NCI-H1092 (cell line): ENCODE measurements at places on chromosomes 5 and 9.

DNA sequence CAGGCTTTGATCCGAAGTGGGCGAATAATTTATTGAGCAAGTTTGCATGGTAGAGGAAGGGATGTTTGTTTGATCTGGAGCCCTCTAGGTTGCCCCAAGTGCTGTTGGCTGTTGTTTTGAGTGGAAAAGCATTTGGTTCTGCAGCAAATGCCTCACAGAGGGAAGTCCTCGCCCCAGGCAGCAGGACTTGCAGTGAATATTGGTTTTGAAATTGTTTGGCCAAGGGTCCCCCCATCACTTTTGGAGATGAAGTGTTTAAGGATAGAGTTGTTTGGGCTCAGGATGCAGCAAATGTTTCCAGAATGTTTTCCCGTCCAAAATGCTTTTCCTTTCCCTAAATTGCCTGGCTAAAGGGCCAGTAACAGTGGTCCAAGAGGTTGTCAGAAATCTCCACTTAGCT, 3.1 kb downstream of the JADE2 start:
- DNase-seq, result no peak

DNA sequence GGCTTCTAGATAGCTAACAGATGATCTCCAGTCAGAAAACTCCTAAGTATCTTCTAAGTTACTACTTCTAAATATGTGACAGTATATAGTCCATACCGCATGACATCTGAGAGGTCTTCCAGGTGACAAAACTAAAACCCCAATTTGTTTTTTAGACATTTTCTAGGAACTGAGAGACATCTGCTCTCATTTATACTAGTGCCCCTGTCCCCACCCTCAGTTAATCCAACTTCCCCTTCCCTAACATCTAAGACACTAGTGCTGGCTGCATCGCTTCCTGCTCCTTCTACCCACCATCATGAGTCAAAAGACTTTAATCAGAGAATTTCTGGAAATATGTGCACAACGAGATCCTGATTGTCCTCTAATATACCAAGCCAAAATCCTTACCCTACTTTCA, 37.9 kb downstream of the FBXW11 start:
- no peak for DNase-seq

GRCh38 chr5:16467363-16468219, 2.0 kb upstream of the ZNF622 start:
- DNase-seq, result no peak

DNA sequence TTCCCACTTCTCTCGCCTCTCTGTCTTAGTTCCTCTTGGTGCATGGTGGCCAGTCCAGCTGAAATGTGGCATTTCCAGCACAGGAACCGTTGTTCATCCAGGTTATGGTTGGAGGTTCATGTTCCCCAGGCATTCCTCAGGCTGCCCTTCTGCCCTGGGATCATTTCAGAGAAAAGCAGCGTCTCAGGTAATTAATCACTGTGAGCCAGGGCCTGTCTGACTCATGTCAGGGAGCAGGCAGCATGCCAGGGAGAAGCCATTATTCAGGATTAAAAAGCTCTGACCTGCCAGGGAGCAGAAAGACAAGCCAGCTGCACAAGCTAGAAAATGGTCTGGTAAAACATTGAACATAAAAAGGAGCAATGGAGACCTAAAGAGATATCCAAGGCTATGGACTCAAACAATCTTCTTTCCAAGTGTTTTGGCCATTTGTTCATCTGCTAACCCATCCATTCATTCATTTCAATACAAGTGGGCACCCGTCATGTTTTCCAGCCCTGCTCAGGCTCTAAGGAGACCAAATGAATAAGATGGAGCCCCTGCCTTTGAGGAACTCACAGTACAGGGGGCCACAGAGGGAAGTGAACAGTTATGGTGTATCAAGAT, 241.4 kb downstream of the DRD1 start:
- DNase-seq, result no peak

GRCh38 chr5:1805736-1806135, 4.5 kb downstream of the NDUFS6 start:
- no peak for DNase-seq

- DNase-seq, result no peak
These were observed 105.7 kb upstream of the FAM120A start for GRCh38 chr9:93345643-93346230.

DNA sequence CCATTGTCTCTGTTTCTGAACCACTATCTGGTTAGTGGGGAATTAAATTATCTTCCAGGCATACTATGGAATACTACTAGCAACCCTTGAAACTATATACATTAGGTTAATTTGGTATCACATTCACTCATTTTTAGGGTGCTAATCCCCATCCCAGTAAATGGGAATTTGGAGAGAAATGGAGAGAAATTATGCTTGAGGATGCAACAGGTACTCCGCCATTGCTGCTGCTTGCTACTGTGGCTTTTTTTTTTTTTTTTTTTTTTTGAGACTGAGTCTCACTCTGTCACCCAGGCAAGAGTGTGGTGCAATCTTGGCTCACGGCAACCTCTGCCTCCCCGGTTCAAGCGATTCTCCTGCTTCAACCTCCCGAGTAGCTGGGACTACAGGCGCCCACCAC, 66.1 kb downstream of the AK8 start:
- DNase-seq, result no peak

DNA sequence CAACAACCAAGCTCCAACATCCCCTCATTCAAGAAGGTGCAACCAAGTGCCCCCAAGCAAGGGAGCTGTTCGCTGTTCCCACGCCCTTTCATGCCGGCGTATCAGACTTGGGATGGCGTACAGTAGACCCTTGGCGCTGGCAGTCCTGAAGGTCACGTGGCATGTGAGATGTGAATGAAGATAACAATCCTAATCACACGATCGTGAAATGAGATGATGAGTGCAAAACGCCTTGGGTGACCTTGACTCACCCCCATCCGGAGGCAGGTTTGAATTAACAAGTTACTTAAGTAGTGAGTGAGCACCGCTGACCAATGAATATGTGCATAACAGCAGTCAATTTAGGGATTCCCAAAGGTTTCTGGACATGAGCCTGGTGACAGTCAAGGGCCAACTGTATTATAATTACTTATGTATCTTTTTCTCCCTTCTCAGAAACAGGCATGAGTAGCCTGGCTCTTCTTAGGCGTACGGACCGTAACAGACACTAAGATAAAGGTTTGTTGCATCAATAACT, 150.2 kb downstream of the TTLL11 start:
- no peak for DNase-seq

GRCh38 chr5:162487528-162488525, 420.3 kb downstream of the GABRG2 start:
- DNase-seq, result no peak

DNA sequence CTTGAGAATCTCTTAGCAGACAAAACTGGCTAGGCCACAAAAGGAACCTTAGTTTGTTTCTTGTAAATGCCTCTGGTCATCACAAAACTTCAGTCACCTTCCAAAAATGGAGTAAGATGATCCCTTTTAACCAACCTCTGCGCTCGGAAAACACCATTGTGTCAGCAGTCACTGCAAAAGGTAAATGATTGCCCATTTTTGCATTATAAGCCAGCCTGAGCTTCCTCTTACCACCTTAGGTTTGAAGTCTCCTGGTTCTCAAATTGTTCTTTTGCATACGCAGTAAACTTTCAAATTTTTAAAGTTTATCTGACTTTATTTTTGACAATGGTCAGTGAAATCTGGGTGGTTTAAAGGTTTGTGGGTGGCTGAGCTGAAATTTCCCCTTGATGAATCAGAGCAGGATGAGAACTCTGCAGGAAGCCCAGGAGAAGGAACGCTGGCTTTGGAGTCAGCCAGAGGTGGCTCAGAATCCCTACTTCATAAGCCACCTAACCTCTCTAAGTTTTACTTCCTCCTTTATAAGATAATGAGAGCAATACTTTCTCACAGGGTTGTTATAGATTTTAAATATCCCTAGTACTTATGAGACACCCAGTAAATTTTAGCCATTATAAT, 131.4 kb downstream of the MED10 start:
- DNase-seq, result no peak

DNA sequence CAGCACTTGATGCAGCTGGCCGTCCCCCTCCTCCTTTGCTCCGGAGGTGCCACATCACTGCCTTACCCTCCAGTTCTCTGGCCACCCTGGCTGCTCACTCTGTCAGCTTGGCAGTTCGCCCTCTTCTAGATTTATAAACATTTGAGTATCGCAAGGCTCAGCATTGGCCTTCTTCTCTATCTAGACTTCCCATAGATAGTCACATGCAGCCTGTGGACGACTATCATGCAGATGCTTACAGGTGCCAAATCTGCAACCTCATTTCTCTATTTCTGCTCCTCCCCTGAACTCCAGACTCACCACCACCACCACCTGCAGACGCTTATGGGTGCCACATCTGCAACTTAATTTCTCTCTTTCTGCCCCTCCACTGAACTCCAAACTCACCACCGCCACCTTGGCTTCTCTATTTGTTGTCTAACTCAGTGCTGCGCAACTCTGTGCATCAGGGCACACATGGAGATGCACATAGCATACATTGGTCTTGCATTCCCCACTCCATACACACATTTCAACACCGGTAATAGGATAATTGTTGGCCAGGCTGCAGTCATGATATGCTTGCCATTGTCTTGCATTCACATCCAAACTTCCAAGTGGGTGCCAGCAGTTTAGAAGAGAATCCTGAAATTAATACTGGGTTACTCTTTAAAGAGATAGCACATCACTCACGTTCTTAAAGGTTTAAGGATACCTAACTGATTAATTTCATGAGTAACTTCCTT, 1.9 kb upstream of the DAP start:
- DNase-seq, result no peak

DNA sequence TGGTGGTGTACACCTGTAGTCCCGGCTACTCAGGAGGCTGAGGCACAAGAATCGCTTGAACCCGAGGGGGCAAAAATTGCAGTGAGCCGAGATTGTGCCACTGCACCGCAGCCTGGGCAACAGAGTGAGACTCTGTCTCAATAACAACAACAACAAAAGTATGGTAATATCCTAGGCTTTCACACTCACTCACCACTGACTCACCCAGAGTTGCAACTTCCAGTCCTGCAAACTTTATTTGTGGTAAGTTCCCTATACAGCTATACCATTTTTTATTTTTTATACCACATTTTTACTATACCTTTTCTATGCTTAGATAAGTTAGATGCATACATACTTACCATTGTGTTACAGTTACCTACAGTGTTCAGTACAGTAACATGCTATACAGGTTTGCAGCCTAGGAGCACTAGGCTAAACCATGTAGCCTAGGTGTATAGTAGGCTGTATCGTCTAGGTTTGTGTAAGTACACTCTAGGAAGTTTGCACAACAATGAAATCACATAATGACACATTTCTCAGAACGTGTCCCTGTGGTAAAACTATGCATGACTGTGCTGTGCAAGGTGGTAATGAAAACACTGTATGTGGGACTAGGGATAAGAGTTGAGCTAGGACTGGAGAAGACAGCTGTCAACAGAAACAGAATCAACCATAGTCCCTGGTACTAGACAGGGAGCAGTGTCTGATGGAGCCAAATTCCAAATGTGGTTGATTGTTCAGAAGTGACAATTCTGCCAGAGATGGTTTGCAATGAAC, 109.5 kb upstream of the RAD23B start:
- DNase-seq, result no peak
